CD4-positive, CD25-positive, alpha-beta regulatory T cell (primary cell): ENCODE measurements at places on chromosomes 4 and X.

DNA sequence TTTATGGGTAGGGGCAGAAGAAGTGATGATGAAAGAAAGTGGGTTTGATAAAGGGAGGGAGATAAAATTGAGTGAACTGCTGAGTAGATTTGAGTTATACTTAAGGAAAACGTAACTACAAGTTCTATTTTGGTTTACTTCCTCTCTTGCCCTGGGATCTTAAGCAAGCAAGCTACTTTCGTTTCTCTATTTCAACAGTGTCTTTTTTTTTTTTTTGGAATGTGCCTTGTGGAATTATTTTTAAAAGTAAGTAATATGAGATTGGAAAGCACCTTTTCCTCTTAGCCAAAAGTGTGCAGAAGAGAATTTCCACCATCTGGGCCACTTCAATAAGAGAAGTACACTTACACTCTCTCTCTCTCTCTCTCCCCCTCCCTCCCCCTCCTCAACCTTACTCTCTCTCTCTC lies 16.0 kb upstream of the C4orf36 start:
- H3K4me1 ChIP-seq, result peaks cover 6% of the 10 kb centered on the region
- DNase-seq, result no peak
- no peak overlapping the region for H3K27ac ChIP-seq
- H3K27me3 ChIP-seq, result no peaks in the 10 kb centered on the region
- peak overlapping the region; percentile 24 for H3K4me3 ChIP-seq
- no peaks in the 10 kb centered on the region for H3K36me3 ChIP-seq

- peaks cover 3% of the 10 kb centered on the region for H3K4me1 ChIP-seq
- H3K36me3 ChIP-seq, result no peaks in the 10 kb centered on the region
- H3K27me3 ChIP-seq, result no peaks in the 10 kb centered on the region
- H3K4me3 ChIP-seq, result no peak overlapping the region
Measured at GRCh38 chrX:20319054-20319453, 52.3 kb upstream of the RPS6KA3 start.

DNA sequence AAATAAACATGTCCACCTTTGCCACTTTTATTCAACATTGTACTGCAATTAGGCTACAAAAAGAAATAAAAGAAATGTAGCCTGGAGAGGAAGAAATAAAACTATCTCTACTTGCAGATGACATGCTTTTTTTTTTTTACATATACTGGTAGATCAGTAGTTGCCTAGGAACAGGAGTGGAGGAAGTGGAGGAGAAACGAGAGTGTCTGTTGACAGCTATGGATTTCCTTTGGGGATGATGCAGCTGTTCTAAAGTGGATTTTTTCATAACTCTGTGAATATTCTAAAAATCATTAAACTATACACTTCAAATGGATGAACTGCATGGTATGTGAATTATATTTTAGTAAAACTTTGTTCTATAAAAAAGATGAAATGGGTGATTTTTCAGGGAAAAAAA lies 116.4 kb downstream of the ANAPC4 start:
- no peaks in the 10 kb centered on the region for H3K27me3 ChIP-seq
- no peak for DNase-seq
- no peaks in the 10 kb centered on the region for H3K4me1 ChIP-seq
- H3K27ac ChIP-seq, result no peak overlapping the region
- no peak overlapping the region for H3K4me3 ChIP-seq

- DNase-seq, result no peak
- H3K36me3 ChIP-seq, result no peaks in the 10 kb centered on the region
- no peak overlapping the region for H3K4me3 ChIP-seq
- no peak overlapping the region for H3K27ac ChIP-seq
- H3K27me3 ChIP-seq, result no peaks in the 10 kb centered on the region
Measured at GRCh38 chr4:181479141-181479540, 764.1 kb upstream of the TENM3 start.

DNA sequence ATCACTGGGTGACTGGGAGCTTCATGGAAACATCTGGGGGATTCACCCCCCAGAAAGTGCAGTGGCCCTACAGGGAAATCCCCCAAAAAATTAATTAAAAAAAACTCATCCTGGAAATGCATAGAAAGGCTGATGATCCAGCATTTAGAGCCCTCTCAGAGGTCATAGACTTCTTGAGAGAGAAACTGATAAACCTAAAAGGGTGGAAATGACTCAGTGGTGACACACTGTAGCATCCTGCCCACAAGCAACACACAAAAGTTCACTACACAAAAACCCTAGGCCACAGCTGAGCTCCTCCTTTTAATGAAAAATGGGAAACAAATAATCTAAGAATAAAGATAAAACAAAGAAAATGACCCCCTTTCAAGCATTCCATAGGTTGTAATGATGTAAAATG lies 911.5 kb downstream of the GLUD2 start:
- no peak overlapping the region for H3K27ac ChIP-seq
- H3K4me1 ChIP-seq, result no peaks in the 10 kb centered on the region
- H3K27me3 ChIP-seq, result no peaks in the 10 kb centered on the region
- no peak overlapping the region for H3K4me3 ChIP-seq
- no peaks in the 10 kb centered on the region for H3K36me3 ChIP-seq

DNA sequence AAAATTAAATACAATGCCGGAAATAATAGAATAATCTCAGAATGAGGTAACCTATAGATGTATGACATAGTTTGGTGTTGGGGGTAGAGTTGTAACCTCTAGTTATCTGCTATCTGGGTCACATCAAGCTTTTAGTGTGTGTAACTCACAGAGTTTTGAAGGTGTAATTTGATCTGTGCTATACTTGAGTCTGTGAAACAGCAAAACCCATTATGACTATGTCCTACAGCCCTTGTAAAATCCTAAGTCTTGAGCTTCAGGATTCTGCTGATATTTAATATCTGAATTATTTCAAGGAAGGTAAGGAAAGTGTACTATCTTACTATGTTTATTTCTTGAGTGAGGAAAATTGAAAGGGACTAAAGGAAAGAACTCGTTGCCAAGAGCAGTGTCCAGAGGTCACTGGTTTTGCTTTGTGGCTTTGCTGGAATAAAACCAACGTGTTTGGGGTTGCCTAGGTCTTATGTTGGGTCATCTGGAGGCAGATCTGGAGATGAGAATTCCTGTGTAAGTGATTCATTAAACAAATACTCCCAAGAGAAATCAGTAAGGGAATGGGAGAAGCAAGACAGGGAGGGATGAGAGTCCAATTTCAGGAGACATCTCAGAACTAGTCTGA lies 107.8 kb upstream of the CBLL2 start:
- no peak overlapping the region for H3K4me3 ChIP-seq
- H3K27me3 ChIP-seq, result no peaks in the 10 kb centered on the region
- no peak for DNase-seq
- H3K36me3 ChIP-seq, result no peaks in the 10 kb centered on the region
- no peaks in the 10 kb centered on the region for H3K4me1 ChIP-seq

GRCh38 chrX:102808336-102808735 lies 87.8 kb downstream of the GPRASP3 start:
- no peaks in the 10 kb centered on the region for H3K36me3 ChIP-seq
- H3K27ac ChIP-seq, result no peak overlapping the region
- no peaks in the 10 kb centered on the region for H3K4me1 ChIP-seq
- H3K4me3 ChIP-seq, result no peak overlapping the region
- no peak for DNase-seq
- H3K27me3 ChIP-seq, result no peaks in the 10 kb centered on the region

DNA sequence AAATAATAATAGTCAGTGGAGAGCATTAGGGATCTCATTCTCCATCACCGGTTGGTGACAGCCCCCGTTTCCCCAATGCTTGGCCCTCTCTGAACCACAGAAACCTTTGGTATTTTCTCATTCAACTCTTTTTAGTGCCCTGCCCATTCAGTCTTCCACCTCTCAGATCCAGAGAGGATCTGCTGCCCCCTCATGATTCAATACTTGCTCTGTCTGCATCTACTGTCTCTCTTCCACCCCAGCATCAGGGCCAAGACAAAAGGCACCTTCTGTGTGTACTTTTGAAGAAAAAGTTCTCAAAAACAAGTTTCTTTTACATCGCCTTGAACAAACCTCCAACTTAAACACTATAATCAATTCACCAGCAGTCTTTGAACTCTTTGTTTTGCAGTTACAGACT lies 19.3 kb downstream of the CLTRN start:
- H3K36me3 ChIP-seq, result no peaks in the 10 kb centered on the region
- H3K4me1 ChIP-seq, result no peaks in the 10 kb centered on the region
- DNase-seq, result no peak
- no peak overlapping the region for H3K27ac ChIP-seq
